Stimulated activated CD4-positive, alpha-beta T cell treated with anti-CD3 and anti-CD28 coated beads, Interleukin-2, amount 100 ng/mL, for 24 hours (primary cell): ENCODE measurements at places on chromosomes 12 and 14.

- no peak for DNase-seq
These were observed 162.4 kb downstream of the SLC5A8 start for GRCh38 chr12:101047652-101048051.

- no peak for DNase-seq
These were observed 5.6 kb upstream of the IL26 start for GRCh38 chr12:68231229-68231628.

DNA sequence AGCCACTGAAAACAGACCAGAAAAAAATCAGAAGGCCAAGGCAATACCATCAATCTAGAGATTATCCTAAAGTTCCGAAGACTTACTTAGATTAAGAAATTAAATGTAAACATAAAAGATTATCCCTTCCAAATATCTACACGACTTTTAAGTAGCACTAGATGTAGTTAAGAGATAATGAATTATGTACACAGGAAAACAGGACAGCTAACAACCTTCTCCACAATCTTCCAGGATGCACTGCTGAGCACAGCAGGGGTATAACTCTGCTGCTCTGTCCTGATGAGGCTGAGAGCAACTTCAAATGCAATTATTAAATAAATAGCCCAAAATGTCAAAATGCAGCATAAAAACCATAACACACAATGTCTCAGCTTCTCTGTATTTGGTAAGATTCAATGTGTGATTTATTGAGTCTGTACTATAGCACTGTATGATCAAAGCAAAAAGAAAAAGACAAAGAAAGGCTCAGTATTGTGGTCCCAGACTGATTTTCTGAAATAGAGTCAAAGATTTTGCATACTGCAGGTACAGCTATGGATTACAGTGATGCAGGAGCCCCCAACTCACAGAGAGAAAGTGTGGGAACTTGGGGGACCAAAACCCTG, 56.9 kb downstream of the TMTC1 start:
- DNase-seq = no peak

- DNase-seq = no peak
These were observed 130.2 kb downstream of the RAD51B start for GRCh38 chr14:67949771-67950170.

- no peak for DNase-seq
These were observed 68.4 kb downstream of the ST8SIA1 start for GRCh38 chr12:22266101-22266500.

GRCh38 chr12:102797528-102797927, 119.5 kb downstream of the PAH start:
- no peak for DNase-seq

DNA sequence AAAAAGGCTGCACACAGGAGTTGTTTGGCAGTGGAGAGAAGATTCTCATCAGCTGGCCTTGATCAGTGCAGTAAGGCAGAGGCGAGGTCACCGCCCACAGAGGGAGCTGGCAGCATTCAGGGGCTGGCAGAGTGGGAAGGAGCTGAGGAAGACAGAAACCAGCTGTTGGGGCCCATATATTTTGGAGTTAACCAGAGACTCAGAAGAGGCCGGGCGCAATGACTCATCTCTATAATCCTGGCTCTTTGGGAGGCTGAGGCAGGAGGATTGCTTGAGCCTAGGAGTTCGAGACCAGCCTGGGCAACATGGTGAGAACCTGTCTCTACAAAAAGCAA, 17.7 kb downstream of the SMCO2 start:
- peak; percentile 37 for DNase-seq

DNA sequence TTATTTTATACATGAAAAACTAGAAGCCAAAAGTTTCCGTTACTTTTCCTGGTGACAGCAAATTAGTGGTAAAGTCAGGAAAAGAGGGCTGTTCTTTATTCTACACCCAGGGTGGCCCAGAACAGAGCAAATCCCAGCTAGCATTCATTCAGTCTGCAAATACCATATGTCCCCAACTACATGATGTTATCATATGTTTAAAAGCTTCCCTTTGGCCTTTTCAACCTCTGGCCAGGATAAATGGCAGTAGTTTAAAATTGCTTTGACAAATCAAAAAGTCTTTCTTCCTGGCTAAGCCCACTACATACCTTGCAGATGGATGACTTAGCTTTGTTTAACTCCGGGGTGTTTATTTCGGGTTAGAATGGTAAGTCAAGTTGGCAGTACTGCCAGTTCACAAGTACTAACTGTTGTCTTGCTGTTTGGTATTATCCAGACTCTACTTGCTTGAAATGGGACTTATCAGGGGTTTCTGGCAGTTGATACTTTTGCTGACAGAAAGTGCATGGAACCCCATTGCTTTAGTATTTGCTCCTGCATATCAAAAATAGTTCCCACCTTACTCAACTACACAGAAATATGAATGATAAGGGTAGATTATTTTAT, 69.7 kb downstream of the PKP2 start:
- no peak for DNase-seq

- DNase-seq = no peak
These were observed 119.2 kb downstream of the TMTC2 start for GRCh38 chr12:82805812-82806497.

DNA sequence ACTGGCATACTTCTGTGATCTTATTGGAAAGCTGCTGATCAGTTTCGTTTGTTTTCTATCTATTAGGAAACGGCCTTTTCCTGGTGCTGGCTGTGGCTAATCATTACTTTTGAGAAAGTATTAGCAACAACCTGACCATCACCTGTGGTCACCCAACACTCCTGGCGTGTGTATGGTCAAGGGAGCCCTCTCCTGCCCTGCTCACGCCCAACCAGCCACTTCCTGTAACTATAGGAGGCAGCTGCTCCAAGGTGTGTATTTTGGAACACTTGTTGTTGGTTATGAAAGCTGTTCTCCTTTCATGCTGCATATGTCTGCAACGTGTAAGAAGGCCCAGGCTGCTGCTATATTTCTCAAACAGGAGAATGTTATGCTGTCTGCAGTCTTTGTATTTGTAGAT, 1582.8 kb downstream of the AACS start:
- no peak for DNase-seq
